ENCODE measurements at places on chromosomes 6 and 20.

DNA sequence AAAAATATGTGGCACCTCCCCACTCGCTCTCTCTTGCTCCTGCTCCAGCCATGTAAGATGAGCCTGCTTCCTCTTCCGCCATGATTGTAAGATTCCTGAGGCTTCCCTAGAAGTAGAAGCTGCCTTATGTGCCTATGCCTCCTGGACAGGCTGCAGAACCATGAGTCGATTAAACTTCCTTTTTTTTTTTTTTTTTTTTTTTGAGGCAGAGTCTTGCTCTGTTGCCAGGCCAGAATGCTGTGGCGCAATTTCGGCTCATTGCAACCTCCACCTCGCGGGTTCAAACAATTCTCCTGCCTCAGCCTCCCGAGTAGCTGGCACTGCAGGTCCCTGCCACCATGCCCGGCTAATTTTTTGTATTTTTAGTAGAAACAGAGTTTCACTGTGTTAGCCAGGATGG, 112.5 kb downstream of the FAM217A start:
- DNase-seq = no peak

- no peak for DNase-seq
Measured at GRCh38 chr20:25288291-25289181, 40.7 kb downstream of the PYGB start.

DNA sequence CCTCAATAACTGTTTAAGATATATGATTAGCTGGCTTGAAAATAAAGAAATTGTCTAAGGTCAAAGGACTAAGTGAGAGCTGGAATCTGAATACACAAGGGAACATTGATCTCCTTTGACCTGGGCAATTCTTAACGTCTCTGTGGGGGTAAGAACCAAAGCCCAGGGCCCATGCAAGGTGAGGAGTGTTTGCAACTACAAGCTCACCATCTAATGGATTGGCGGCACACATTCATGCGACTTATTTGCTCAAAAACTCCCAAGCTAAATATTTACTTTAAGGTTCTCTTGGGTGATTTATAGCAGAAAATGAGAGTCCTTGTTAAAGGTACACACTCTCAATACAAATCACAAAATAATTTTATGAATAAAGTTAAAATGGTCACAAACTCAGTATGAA, 392.0 kb upstream of the FLRT3 start:
- no peak for DNase-seq

DNA sequence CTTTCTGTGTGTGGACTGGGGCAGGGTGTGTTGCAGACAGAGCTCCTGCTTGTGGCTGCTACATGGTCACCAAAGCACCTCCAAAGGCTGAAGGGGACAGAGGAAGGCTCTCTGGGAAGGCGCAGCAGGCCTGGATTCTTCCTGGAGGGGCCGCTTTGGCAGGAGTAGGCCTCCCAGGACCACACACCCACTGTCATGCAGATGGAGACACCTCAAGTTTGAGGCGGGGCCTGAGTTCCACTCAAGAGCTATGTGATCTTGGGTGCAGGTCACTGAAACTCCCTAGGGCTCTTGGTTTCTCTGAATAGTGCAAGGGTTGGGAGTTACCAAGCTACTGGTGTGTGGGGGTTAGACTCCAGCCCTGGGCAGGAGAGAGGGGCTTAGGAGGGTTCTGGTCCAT, 27.9 kb downstream of the EFCAB8 start:
- DNase-seq = no peak

DNA sequence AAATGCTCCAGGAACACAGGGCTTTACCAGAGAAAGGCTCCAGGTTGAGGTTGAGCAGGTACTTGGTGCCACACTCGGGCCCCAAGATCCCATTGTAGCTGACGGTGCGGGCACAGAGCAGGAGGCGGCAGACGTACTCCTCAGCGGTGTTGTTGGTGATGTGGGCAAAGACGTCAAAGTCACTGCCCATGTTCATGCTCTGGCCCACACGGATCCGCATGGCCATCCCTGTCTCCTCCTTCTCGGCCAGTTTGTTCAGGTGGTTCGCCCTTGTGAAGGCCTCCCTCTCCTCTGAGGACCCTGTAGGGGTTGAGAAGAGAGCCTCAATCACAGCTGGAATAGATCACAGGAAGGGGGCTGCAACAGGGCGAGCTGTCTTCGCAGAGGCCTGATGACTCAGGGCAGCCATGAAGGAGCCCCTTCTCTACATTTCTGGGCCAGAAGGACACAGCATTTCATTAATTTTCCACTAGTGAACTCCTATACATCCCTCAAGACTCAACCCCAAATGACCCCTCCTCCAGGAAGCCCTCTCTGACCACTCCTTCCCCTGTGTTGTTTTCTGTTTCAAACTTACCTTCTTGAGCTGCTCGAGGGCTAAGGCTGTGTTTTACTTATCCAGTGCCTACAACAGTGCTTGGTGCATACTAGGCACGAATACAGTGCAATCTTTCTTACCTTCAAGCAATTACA, 26.8 kb downstream of the TGM2 start:
- DNase-seq = no peak

DNA sequence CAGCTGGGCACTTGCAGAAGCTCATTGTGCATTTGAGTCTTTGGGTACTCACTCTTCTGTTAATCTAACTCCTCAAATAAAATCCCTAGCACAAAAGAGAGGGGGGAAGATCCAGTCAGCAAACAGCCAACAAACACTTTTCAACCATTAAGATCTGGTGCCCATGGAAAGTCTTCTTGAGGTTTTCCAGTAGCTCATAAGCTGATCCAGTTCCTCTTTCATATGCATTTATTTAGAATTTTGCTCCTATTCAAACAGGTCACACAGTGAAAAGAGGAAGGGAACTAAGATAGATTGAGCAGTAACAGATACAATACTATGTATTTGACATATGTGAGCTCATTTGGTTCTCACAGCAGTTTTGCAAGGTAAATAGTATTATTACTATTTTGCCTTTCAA, 38.6 kb downstream of the HLA-DPB1 start:
- DNase-seq = no peak

DNA sequence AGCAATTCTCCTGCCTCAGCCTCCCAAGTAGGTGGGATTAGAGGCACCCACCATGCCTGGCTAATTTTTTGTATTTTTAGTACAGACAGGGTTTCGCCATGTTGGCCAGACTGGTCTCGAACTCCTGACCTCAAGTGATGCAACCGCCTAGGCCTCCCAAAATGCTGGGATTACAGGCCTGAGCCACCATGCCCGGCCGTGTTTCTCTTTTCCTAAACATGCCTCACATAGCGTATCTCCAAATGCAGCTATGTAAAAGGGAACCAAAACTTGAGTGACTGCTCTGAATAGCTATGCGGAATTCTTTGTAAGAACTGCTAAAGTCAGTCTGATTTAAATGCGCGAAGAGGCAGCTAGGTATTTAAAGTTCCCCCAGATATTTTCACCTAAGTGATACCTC, 20.5 kb downstream of the BPIFA2 start:
- DNase-seq = no peak

DNA sequence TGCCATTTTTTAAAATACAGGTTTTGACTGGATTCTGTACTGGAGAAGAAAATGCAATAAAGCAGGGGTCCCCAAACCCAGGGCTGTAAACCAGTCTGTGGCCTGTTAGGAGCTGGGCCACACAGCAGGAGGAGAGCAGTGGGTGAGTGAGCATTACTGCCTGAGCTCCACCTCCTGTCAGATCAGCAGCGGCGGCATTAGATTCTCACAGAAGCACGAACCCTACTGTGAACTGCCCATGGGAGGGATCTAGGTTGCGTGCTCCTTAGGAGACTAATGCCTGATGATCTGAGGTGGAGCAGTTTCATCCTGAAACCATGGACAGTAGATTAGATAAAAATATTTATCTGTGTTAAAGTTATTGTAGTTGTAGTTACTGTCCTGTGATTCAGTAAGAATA, 21.1 kb upstream of the FBXO9 start:
- DNase-seq = peak; percentile 53

DNA sequence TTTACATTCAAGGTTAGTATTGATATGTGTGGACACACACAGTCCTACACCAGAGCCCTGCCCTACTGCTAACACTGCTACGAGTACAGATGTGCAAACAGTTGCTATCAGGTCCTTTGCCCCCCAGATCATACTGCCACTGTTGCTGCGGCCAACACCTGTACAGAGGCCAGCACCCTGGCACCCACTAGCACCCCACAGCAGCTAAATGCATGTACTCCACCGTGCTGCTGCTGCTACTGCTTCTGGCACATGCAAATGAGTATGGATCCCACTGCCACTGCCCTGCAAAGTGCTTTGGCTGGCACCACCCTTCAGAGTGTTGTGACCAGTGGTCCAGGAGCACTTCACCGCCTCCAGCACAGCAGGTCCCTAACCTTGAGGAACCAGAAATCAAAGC, 621.9 kb downstream of the GRIK2 start:
- DNase-seq = no peak

GRCh38 chr6:45827952-45828530, 187.6 kb downstream of the CLIC5 start:
- DNase-seq = no peak

- DNase-seq = no peak
Measured at GRCh38 chr6:25014791-25015560, 79.2 kb upstream of the RIPOR2 start.

All from HT1080 (cell line).